ENCODE measurements at places on chromosomes 7 and 10. TPM values are rescaled to one million over a fixed set of nuclear protein-coding genes. Genes with fewer than 3 reads are reported as not detected.

NCAPG2 gene
- 42.1 TPM for total RNA-seq

AOC1 gene
- not detected for total RNA-seq

HGF gene
- total RNA-seq, result not detected

CDC14C gene
- not detected for total RNA-seq

MYL7 gene
- total RNA-seq, result not detected

NCF1 gene
- total RNA-seq, result 0.08 TPM

TRPV6 gene
- not detected for total RNA-seq

NEURL1 gene
- 0.18 TPM for total RNA-seq

CASTOR2 gene
- 3.9 TPM for total RNA-seq

HELLS gene
- total RNA-seq, result 32.6 TPM

CCDC3 gene
- 0.94 TPM for total RNA-seq

PITX3 gene
- 0.27 TPM for total RNA-seq

PRPS1L1 gene
- total RNA-seq, result not detected

OR2A1 gene
- total RNA-seq, result not detected

ENO4 gene
- total RNA-seq, result 0.16 TPM

LIPK gene
- total RNA-seq, result not detected

GPR26 gene
- total RNA-seq, result not detected

TMEM176B gene
- total RNA-seq, result not detected

CAMK1D gene
- total RNA-seq, result 8.8 TPM

SPDYE6 gene
- total RNA-seq, result not detected

GALNT17 gene
- not detected for total RNA-seq

ASB10 gene
- total RNA-seq, result not detected

PLEKHS1 gene
- total RNA-seq, result 0.07 TPM

FGL2 gene
- not detected for total RNA-seq

TPST1 gene
- 7.5 TPM for total RNA-seq

HOXA10 gene
- 7.5 TPM for total RNA-seq

ATOH7 gene
- total RNA-seq, result 0.26 TPM

SYCE1 gene
- total RNA-seq, result not detected

CCL26 gene
- 14.4 TPM for total RNA-seq
